ENCODE measurements at places on chromosomes 2 and 18.

DNA sequence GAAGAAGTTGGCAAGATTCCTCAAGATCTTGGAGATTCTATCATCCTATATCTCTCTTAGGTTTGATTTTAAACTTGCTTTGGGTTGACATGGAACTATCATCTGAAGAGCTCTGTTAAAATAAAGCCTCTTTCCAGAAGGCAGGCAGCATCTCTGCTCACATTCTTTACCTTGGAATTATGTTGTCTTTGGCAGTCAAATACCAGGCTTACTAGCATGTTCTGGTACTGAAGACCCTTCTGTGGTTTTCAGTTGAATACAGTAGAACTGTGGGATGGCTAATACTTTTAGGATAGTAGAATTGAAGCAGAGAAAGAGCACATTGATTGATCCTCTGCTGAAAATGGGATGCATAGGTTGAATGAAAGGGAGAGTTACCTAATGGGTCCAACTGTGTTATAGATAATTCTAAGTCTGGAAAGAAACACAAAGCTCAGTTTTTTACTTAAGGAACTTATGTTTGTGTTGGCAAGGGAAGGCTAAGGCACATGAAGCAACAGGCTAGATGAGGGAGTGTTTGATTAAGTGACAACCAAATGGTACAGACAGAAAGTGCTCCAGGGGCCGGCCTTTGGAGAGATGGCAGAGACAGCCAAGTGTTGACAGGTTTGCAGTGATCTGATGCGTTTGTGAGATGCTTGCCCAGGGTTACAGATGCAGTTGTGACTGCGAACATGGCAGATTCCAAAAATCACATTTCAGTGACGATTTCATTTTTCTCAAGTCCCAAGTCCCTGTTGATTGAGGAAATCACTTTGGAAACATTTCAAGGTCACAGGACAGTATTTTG is 397.9 kb downstream of the MEIS1 start:
- DNase-seq = no peak

- DNase-seq = no peak
These were observed 402.3 kb downstream of the TGIF1 start for GRCh38 chr18:3852321-3852720.

GRCh38 chr18:22844190-22844589 is 88.9 kb upstream of the RBBP8 start:
- no peak for DNase-seq

GRCh38 chr18:78108554-78108953 is 858.9 kb downstream of the GALR1 start:
- DNase-seq = no peak

DNA sequence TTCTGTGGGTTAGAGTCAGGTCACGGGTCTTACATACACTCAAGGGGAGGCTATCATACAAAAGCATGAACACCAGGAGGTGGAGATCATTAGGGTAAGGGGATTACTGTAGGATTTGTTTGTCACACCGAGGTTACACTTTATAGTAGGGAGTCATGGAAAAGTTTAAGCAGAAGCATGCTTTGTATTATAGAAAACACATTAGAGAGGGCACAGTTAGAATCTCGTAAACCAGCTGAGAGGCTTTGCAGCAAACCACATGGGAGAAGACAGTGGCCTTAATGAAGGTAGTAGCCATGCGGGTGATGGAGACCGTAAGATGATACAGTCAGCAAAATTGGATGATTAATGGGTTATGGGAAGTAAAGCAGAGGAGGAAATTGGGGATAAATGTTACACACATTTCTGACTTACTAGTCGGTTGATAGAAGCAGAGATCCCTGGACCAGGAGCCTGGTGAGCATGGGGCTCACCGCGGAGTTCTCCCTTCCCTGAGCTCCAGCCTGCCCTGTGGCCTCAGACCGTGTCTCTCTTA is 75.6 kb downstream of the MAPRE2 start:
- DNase-seq = no peak

DNA sequence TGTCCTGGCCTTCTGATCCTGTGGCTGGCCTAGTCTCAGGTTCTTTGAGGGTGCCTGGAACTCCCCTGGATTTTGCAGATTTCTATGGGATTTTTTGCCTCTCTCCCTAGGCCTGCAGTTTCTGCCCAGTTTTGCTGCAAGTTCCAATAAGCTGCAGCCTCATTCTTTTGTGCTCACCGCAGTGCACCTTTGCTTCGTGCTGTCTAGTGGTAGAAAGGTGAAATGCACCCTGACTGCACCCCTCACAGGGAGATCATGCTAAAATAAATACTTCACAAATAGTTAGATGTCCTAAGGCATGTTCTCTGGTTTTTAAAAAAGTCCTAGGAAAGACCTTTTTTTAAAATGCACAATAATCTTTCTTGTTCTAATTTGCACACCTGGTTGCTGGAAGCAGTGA is 72.5 kb downstream of the GNAL start:
- DNase-seq = no peak

DNA sequence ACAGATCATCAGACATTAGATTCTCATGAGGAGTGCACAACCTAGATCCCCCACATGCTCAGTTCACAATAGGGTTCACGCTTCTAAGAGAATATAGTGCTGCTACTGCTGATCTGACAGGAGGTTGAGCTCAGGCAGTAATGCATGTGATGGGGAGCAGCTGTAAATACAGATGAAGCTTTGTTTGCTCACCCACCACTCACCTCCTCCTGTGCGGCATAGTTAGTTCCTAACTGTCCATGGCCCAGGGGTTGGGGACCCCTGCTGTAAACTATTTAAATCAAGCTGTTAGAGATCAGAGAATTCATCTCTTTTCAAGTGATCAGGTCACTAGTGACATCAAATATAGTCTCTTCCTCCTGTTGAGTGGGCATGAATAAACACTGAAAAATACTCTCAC is 88.8 kb upstream of the ACVR2A start:
- no peak for DNase-seq

DNA sequence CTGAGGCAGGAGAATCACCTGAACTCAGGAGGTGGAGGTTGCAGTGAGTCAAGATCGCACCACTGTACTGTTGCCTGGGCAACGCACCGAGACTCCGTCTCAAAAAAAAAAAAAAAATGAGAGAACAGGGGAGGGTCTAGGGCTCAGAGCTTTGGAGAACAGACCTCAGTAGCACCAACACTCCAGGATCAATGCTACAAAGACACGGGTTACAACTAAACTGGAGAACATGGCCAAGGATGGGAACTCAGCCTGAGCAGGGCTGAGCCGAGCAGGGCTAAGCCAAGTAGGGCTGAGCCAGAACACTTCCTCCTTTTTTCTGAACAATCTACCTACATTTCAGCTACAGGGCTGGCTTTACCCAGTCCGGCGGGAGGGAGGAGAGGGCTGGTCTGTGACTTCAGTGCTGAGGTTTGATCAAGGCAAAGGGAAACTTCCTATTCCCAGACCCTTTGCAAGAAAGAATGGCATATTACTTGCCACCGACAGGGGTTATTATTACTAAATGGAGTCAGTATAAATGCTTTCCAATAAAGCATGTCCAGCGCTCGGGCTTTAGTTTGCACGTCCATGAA is 2.9 kb upstream of the CASP8 start:
- DNase-seq = no peak

DNA sequence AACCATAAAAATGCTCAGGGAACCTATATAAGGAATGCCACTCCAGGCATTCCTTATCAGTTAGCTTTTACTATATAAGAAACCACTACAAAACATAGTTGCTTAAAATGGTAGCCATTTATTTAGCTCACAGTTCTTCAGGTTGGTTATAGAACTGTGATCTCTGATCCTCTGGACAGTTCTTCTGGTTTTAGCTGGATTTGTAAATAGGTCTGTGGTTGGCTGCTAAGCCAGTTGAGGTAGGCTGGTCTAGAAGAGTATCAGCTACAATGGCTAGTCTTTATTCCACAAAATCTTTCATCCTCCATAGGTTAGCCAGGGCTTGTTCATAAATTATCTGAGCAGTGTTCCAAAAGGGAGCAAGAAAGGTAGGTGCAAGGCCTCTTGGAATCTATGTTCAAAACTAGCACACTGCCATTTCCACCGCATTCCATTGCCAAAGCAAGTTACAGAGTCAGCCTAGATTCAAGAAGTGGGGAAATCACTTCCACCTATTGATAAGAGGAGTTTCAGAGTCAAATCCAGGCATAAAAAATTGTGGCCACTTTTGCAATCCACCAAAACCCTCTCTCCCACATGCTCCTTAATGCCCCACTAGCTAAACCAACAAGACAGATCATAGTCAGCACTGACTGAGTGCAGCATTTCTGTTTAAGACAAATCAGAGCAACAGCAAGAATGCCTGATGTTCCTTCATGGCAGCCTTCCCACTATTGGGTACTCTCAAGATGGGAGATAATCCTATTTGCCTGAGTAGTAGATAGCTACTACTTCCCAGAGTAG is 146.4 kb downstream of the IRS1 start:
- DNase-seq = no peak

GRCh38 chr18:26003817-26004216 is 86.6 kb downstream of the SS18 start:
- DNase-seq = no peak

DNA sequence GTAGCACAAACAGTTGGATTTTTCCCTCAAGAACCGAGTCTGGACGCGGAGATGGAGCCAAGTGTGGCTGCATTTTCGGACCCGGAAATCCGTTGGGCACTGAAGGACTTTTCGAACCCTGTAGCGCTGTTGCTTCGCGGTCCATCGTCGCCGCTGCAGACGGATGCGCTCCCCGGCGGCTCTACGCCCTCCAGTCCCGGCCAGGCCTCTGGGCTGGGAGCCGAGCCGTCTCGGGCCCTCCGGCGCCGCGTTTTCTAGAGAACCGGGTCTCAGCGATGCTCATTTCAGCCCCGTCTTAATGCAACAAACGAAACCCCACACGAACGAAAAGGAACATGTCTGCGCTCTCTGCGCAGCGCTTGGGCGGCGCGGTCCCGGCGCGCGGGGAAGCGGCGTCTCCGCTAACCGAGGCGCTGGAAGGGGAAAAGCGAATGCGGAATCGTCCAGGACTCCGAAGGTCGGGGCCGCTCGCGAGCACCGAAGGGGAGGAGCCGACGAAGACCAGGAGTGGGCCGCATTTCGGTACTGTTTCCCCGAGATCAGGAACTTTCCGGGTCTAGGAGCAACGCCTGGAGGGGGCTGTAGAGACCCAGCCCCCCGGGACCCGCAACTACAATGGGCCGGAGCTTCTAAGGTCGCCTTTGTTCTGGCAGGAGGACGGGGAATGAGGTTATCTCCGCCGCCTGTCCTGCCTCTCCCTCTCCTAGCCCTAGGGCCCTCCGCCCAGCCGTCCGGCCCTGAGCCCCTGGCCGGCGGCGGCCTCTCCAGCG is 3.2 kb downstream of the EMX1 start:
- no peak for DNase-seq

DNA sequence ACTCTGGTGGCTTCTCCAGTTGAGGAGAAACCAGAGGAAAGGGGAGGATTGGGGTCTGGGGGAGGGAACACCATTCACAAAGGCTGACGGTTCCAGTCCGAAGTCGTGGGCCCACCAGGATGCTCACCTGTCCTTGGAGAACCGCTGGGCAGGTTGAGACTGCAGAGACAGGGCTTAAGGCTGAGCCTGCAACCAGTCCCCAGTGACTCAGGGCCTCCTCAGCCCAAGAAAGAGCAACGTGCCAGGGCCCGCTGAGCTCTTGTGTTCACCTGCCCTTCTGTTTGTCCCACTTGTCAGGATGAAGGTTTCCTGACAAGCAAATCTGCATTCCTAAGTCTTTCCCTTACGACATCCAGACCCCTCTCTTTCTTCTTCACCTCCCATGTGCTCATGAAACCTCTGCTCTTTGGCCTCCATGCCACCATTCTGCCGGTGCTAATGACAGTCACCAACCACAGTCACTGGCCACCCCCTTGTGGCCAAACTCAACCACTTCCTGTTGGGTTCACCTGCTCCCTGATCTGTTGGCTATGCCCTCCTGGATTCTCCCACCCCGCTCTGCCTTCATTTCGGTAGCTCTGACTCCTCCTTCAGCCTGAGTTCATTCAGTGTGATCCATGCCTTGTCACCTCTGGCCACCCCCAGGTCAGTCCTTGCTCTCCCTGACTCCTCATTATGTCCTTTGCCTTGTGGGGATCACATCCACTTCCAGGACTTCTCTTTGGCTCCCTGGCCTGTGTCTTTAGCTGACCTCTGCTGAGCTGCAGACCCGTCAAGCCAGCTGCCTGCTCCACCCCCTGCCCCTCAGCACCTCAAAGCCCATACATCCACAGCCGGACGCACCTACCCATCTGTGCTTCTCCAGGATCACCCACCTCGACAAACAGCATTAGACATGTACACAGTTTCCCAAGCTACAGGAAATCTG is 17.6 kb downstream of the EMX1 start:
- DNase-seq = no peak

- DNase-seq = no peak
These were observed 499.8 kb downstream of the PID1 start for GRCh38 chr2:228771315-228771714.

- no peak for DNase-seq
These were observed 4.1 kb upstream of the MAT2A start for GRCh38 chr2:85534881-85535280.

GRCh38 chr2:210475706-210476105 is 853 bp downstream of the LANCL1 start:
- DNase-seq = no peak

DNA sequence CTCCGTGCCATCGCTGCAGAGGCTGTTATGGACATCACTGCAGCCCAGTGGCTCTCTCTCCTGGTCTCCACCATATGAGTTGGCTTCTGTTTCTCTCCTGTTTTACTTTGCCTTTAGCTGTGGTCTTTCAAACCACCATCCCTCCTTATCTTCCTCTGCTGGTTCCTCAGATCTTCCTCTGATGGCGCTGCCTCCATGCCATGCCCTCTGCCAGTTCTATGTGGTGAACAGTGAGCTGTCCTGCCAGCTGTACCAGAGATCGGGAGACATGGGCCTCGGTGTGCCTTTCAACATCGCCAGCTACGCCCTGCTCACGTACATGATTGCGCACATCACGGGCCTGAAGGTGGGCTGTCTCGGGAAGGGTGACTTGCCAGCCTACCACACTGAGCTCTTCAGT is 13.1 kb downstream of the TYMS start:
- no peak for DNase-seq

DNA sequence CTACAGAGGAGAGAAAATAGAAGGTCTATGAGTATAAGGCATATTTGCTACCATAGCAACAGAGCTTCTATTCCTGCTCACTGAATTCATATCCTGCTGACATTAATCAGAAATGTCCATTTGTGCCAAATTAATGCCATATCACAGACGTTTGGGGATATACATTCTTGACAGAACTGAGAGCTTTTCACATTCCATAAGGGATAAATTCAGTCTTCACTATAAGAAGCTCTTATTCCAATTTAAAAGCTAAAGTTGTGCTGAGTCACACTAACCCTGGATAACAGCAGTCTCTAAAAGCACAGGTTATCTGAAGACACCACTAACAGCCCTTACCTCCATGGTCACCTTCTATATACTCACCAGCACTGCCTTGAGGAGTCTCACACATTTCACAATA is 178.1 kb downstream of the RAB3GAP1 start:
- DNase-seq = no peak

- no peak for DNase-seq
These were observed 98.6 kb upstream of the ZNF397 start for GRCh38 chr18:35142275-35142615.

- DNase-seq = peak; percentile 52
These were observed 68.5 kb downstream of the COPS8 start for GRCh38 chr2:237154082-237154638.
